ENCODE measurements at places on chromosomes 7 and 10.

- no peak for DNase-seq
These were observed 32.8 kb upstream of the FGL2 start for GRCh38 chr7:77232467-77232866.

- no peak for DNase-seq
These were observed 63.1 kb upstream of the STEAP1B start for GRCh38 chr7:22563032-22563501.

- no peak for DNase-seq
These were observed 52.5 kb upstream of the MACC1 start for GRCh38 chr7:20269726-20270125.

GRCh38 chr10:12960941-12961340, 40.6 kb downstream of the CCDC3 start:
- DNase-seq, result no peak

DNA sequence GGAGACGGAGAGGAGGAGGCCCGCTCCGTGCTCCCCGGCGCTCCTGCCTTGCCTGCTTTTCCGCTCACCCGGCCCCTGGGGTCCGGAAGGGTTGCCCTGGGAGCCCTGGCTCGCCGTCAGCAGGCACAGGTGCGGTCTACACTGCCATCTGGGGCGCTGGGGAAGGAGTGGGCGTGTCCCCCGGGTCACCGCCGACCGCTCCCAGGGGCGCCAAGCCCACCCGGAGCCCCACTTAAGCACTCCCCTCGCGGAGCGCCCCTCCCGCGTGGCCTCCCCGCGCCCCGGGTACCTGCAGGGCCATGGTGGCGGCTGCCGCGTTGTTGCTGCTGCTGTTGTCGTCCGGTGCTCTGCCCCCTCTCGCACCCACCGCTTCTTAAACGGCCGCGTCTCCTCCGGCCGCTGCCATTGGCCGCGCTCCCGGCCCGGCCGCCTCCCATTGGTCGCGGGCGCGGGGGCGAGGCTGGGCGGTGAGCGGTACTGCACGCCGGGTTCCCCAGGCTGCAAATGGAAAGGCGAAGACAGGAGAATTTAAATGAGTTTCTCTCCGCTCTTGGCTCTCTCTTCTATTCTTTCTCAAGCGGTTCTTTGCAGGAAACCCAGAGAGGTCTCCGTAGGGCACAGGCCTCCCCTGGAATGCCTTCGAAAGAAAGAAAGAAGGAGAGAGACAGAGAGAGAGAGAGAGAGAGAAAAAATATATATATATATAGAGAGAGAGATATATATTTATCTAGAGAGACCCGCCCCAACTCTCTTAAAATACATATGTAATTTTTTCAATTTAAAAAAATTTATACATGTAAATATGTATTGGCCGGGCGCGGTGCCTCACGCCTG, at the start of gene ACBD7:
Gene ACBD7, minus strand, starts transcription at position 349 of the 834 bp plus-strand sequence. Its CDS starts 48 bp downstream, at position 301.
- DNase-seq, result peak; percentile 72

DNA sequence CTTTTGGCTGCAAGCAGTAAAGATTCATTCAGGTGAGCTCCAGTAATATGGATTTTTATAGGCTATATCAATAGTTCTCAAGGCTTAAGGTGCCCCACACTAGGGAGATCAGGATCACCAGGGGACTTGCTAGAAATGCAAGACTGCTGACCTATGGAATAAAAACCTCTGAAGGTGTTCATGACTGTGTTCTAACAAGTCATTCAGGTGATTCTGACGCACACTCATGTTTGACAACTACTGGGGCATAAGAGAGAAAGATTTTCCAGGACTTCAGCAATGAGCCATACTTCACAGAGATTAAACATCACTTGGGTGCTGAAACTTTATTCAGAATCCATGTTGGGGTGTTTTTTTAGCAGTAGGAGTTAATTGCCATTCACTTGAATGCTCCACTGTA, 4.8 kb upstream of the TAS2R38 start:
- DNase-seq, result no peak

DNA sequence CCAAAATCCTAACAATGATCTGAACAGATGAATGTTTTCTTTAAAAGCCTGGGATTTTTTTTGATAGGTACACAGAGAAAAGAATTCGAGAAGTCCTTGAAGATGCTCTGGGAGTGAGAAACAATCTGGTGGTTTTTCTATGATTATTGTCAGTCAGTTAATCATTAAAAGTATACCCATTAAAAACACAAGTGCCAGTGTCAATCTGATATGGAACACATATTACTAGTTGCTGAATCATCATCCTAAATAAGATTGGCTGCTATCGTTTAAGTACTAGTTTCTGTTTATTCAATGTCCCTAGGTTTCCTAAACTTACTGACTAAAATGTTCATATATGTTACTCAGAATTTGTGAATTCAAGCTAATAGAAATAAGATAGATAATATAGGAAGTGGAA, 16.1 kb downstream of the COL28A1 start:
- no peak for DNase-seq

GRCh38 chr10:123408660-123409059, 254.5 kb downstream of the BUB3 start:
- DNase-seq, result no peak

DNA sequence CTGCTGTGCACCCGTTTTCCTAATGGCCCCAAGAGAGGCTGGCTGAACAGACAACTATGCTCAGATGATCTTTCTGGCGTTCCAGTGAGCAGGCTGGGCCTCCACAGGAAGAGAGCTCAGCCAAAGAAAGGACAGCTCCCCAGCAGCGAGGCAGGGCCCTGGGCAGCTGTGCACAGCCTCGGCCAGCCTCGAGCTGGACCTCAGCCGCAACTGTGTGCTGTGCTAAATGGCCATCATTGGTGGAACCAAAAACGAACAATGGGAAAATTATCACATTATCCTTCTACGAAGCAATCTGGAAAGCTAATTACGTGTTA, 97.5 kb downstream of the CTBP2 start:
- DNase-seq, result no peak

DNA sequence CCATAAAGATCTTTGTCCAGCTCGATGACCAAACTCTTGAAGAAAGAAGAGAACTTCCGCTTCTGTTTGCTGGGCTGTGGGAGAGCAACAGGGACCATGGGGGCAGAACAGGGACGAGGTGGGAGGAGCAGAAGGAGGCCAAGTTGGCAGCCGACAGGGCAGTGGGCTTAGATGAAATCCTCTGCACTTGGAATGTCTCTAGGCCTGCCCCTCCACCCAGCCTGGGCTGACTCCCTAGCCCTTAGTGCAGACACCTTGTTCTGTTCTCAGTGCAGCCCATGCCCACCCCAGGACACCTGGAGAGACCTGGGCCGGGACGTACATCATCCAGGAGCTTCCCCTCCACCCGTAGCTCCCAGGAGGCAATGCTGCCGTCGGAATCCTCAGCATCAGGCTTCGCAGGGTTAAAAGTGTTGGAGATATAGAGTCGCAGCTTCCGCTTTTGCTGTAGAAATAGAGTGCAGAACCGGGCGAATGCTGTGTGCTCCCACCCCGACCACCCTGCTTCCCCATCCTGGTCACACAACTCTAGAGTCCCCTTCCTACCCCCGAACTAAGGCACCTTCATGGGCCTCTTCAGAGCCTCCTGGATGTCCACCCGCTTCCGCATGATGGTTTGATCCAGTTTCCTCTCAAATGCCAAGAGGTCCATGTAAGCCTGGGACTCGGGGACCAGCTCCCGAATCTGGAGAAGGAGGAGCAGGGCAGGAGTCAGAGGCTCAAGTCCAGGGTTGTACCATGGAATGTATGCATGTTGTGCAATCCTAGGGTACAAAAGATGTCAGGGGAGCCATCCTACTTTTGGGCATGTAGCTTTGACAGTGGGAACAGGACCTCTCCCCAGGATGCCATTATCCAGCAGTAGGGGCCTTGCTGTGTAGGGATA, 6.1 kb downstream of the SMARCD3 start:
- no peak for DNase-seq

GRCh38 chr7:30980194-30980593, 16.4 kb downstream of the GHRHR start:
- DNase-seq, result no peak

GRCh38 chr7:33604056-33604455, 301.3 kb upstream of the BMPER start:
- no peak for DNase-seq

- no peak for DNase-seq
These were observed 41.8 kb downstream of the INSIG1 start for GRCh38 chr7:155339474-155339873.

- DNase-seq, result no peak
These were observed 606.6 kb downstream of the KCNMA1 start for GRCh38 chr10:77030974-77031373.

DNA sequence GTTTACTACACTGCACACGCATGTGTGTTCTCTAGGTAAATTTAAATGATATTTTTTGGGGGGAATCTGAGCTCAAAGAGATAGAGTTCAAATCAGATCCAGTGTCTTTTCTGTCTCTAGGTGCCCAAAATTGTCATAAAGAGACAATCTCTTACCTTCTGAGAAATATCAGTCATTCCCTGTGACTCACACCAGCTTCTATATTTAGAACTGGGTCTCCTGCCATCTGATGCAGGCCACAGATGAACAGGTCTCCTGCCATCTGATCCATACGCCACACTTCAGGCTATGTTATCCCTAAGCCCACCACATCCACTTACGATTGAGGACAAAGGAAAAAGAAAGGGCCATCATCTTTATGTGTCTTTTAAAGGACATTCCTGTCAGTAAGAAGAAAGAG, 136.3 kb upstream of the LAMB4 start:
- DNase-seq, result no peak

- DNase-seq, result no peak
These were observed 338.5 kb downstream of the SEMA3D start for GRCh38 chr7:84848219-84848973.

- DNase-seq, result no peak
These were observed 80.1 kb upstream of the AUTS2 start for GRCh38 chr7:69517985-69518704.

- DNase-seq, result no peak
These were observed 407.6 kb downstream of the AUTS2 start for GRCh38 chr7:70005891-70006260.

GRCh38 chr10:89515031-89515841, 20.2 kb downstream of the SLC16A12 start:
- no peak for DNase-seq

GRCh38 chr10:102644646-102645387, 538 bp downstream of the TRIM8 start:
- peak; percentile 57 for DNase-seq

DNA sequence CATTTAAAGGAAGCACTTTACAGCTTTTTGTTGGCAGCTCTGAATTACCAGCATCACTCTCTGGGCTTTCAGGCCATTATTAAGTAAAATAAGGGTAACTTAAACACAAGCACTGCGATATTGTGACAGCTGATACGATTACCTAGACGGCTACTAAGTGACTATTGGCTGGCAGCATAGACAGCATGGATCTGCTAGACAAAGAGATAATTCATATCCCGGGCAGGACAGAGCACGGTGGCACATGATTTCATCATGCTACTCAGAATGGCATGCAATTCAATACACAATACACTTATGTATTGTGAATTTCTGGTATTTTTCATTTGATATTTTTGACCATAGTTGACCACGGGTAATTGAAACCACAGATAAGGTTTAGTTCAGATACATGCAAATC, 522.0 kb upstream of the LRRN3 start:
- DNase-seq, result peak; percentile 97

DNA sequence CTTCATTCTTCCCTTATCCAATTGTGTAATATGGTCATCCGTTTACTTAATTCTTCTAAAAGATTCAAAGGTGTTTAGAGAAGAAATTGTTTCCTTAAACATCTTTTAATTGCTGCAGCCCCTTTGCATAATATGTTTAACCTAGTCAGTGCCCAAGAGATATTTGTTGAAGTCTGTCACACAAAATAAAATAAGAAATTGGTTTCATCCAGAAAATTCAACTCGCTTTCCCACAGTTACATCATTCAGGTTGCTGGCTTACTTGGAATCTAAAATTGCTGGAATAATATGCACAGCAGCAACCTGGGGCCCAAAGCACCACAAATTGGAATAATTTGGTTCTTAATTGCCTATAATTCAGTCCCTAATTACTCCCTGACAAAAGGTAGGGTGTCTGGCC, 155.1 kb upstream of the ETV1 start:
- DNase-seq, result no peak

DNA sequence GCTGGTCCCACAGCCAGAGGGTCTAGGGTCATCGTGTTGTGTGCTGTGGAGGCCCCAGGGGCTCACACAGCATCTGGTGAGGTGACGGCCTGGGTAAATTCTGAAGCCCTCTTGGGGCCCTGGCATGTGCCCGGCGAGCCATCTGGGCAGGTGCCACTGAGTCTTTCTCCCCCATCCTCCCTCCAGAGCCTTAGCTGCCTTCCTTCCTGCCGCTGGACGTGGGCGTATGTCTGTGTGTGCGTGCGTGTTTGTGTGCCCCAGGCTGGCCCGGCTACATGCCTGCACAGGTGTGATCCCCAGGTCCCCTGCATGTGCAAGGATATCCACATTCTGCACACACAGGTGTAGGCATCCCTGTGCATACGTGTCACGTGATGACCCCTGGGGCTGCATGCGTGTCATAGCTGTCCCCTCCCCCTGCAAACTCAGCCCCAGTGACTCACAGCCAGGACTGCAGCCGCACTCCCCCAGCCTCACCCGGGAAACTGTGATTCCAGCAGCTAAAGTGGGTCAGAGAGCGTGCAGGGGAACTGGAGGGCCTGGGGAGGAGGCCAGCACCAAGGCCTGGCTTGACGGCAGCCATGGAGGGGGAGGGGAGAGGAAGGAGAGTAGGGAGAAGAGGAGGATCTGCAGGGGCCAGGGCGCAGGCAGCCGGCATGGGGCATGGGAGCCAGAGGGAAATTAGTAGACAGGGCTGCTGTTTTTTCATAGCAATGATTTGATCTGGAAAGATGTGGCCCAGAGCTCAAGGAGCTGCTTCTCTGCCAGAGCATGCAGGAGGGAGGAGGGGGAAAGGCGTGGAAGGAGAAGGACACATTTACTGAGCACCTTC, 46.4 kb downstream of the ELFN1 start:
- DNase-seq, result no peak

DNA sequence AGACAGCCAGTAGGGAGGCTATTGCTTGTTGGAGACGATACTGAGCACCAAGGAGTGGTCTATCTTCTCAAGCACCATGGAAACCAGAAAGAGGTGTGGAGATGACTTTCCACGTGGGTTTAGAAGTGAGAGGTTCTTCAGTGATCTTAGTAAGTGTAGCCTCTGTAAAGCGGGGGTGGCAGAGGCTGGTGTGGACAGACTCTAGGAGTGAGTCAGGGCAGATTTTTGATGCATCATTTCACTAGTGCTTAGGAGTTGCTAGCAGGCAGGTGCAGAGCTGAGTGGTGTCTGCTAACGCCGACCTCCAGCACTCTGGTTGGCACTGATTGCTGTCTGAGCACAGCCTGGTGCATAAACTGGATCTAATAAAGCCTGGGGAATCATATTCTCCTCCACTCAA, 78.4 kb upstream of the ADO start:
- DNase-seq, result no peak

GRCh38 chr10:73368238-73368637, 9.6 kb upstream of the CFAP70 start:
- DNase-seq, result peak; percentile 91

DNA sequence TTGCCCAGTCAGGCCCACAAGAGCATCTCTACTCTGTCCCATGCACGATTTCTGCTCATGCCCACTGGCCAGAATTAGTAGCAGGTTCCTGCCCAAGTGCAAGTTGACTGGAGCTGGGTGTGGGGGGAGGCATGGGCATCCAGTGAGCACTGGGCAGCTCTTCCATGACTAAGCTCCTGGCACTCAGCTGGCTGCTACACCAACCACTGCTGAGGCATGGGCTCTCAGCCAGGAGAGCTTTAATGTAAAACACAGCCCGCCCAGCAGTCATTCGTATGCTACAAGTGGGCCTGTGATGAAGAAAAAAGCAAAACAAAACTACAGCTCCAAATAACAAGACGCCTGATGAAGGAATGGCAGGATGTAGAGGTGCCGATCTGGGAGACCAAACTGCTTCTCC, 335.4 kb upstream of the PFKP start:
- DNase-seq, result no peak

GRCh38 chr7:157566631-157567006, 229.8 kb downstream of the DNAJB6 start:
- DNase-seq, result no peak

Data from SK-MEL-5 (cell line).